Neural crest cell (in vitro differentiated cells): ENCODE measurements at places on chromosomes 4 and X. TPM values are rescaled to one million over a fixed set of nuclear protein-coding genes. Genes with fewer than 3 reads are reported as not detected.

GRCh38 chr4:54274264-54274663 is 45.2 kb downstream of the PDGFRA start:
- DNase-seq: no peak

DNA sequence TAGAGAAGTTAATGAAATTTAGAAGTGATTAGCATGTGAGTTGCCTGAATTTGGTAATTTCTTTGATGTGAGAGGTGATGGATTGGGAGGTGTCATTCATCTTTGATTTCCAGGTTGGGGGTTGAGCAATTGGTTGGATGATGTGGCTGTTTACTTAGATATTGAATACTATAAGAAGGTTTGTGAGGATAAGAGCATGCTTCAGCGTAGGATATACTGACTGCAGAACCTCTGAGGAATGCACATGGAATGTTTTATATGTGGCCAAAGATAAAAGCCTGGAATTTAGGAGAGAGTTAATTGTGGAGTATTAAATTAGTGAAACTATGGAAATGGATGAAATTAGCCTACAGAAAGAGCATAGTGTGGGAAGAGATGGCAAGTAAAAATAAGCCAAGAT is 165.4 kb upstream of the MAD2L1 start:
- no peak for DNase-seq

DNA sequence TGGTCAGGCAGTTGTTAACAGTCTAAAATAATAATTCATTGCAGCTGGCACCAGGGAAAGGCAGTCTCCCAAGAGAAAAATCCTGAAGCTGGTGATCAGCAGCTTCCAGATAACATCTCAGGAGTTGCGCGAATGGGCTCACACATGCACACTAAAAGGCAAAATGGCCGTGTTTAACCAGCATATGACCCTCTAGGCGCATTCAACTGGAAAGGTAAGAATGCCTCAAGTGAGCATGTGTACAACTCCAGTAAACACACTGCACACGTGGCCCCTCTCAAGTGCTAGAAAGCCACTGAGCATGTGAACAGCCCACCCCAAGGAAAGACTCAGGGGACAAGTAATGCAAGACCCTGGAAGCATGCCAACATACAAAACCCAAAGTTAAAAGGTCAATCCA is 33.1 kb downstream of the STPG2 start:
- no peak for DNase-seq

DNA sequence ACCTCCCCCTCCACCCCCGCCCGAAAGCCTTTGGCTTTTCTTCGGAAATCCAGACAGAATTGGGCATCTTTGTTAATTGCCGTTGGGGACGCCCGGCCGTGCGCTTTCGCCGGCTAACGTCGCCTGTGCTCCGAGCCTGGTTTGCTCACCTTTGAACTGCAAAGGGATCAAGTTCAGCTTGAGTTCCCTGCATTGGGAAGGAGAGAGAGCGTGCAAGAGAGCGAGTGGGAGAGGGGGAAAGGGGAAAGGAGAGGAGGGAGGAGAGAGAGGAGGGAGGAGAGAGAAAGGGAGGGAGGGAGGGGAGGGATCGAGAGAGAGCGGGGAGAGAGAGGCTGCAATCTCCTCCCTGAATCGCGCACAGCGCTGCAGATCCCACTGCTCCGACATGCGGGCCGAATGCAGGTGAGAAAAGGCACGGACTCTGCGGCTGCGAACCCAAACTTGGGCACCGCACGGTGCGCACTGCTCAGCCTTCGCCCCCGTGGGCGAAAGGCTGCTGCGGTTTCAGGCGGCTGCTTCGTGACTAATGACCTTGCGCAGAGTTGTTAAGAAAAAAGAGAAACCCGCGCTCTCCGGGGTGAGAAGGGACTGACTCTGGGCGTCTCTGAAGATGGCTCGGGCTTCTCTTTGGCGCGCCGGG is at the start of gene PCDH7:
TSS of gene PCDH7 (plus strand) at position 349 of the 640 bp plus-strand sequence. CDS start 1,054 bp downstream, outside the sequence.
- DNase-seq: peak; percentile 28

GRCh38 chr4:91601401-91601800 is 702.4 kb upstream of the GRID2 start:
- no peak for DNase-seq

- DNase-seq: no peak
Observed at GRCh38 chrX:9802737-9803136, 16.5 kb downstream of the SHROOM2 start.

- DNase-seq: no peak
Observed at GRCh38 chr4:18075823-18076433, 54.4 kb upstream of the LCORL start.

DNA sequence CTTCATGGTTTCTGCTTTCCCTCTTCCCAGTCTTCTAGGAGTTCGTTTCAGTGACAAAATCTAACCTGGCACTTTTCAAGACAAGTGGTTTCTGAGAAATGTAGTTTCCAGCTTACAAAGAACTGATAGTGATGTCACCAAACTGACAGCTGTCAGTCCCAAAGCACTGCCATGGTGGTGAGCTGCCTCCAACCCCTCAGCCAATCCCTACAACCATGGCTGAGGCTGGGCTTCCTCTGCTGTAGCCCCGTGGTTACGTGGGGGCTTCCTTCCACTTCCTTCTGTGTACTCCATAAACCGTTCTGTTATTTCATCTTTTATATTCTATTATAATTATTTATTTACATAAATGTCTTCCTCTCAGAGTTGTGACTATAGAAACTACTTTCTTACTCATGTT is 198.6 kb upstream of the AGA start:
- no peak for DNase-seq

GRCh38 chr4:89245459-89245858 is 62.1 kb downstream of the GPRIN3 start:
- no peak for DNase-seq

DNA sequence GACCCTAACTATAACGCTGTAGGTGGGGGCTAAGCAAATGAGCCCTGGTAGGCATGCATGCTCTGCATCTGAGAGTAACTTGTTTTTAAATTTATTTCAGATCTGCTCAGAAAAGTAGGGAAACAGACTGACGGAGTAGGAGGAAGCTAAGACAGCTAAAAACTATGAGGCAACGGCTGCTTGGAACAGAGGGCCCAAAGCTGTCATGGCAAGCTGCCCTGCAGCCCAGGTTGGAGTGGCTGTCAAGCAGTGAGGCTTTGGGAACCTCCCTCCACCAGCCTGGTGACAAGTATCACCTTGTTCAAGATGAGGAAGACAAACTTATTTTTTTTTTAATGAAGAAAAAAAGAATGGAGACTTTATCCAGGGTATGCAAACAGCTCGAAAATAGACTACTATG is 439.8 kb downstream of the NLGN4X start:
- no peak for DNase-seq

- no peak for DNase-seq
Observed at GRCh38 chr4:1516261-1516660, 110.0 kb upstream of the NKX1-1 start.

DNA sequence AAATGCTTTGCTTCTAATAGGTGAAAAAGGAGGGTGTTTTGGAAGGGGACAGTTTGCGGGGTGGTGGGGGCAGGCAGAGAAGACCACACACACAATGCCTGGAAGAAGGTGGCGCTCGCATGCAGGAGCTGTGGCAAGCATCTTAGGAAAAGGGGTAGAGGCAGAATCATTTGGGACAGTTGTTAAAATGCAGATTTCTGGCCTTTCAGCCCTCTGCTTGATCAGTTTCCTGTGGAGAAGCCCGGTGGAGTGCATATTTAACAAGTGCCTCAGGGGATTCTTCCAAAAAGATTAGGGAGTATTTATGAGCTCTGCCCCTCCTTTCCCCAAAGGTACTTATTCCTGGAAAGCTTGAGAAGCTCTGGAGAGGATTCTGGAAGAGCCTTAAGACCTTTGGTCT is 4.8 kb downstream of the NOCT start:
- DNase-seq: no peak

- no peak for DNase-seq
Observed at GRCh38 chr4:23212558-23212957, 519.8 kb downstream of the GBA3 start.

DNA sequence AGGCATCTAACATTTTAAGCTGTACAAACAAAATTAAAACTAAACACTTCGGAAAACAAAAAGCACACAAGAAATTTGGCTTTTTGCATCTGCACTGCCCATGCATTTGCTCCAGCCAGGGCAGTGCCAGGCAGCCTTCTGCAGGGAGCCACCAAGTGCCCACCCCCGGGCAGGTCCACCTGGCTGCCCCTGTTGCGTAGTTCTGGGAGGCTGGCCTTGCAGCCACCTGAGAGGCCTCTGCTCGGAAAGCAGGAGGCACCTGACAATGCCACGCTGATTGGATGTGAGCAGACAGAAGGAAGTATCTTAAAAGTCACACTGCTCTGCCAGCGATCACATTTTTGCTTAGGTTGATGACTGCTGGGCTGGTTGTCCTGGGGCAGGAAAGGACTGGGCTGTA is 3.5 kb downstream of the TMEM271 start:
- no peak for DNase-seq

GRCh38 chr4:14787894-14788293 is 214.4 kb upstream of the CPEB2 start:
- no peak for DNase-seq

- no peak for DNase-seq
Observed at GRCh38 chr4:37609626-37610025, 76.5 kb downstream of the RELL1 start.

GRCh38 chr4:145181091-145181501 is 707 bp upstream of the OTUD4 start:
- DNase-seq: no peak

GRCh38 chr4:31575504-31575903 is 855.3 kb downstream of the PCDH7 start:
- DNase-seq: no peak

DNA sequence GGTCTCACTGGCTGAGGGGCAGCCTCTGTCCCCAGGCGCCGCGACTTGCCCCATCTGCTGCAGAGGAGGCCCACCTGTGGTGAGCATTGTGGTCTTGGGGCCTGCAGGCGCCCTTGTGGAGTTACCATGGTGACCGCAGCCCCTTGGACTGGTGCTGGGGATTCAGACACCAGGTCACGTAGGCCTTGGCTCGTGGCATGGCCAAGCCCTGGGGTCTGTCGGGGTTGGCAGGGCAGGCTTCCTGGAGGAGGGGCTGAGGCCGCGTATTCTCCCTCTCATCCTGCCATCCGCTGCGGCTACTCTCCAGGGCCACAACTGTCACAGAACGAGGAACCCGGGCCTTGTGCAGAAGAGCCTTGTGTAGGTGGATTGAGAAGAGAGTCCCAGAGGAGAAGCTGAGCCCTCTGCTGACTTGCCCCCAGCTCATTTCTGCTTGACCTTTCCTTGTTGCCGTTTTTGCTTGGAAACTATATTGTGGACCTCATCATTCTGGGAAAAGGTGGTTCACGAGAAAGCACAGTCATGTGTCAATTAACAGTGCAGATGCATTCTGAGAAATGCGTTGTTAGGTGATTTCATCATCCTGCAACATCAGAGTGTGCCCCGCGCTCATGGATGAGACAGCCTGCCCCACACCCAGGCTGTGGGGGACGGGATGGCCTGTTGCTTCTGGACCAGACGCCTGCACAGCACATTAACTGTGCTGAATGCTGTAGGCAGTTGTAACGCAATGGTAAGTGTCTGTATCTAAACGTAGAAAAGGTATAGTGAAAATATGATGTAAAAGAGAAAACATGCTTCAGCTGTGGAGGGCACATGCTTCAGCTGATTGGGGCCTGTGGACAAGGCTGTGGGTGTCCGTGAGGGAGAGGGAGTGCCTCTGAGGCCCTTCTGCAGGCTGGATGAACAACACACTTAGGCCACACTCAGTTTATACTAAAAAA is 38.5 kb downstream of the TRMT44 start:
- no peak for DNase-seq

DNA sequence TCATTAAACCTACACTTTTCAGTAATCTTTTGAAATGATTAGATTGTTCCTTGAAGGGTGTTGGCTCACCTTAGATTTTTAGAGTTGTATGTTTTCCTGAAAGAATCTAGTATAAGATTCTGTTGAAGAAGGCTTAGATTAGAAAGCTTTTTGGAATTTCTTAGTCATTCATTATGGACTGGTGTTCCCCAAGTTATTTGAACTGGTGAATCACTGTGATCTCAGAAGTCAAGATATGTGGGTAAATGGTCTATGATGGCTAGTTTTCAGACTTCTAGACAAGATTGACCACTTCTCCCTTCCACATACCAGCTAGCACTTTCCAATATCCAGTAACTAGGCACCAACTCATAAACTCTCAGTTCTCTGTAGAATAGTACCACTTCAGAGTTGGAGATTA is 138.1 kb downstream of the KDM6A start:
- DNase-seq: no peak

DNA sequence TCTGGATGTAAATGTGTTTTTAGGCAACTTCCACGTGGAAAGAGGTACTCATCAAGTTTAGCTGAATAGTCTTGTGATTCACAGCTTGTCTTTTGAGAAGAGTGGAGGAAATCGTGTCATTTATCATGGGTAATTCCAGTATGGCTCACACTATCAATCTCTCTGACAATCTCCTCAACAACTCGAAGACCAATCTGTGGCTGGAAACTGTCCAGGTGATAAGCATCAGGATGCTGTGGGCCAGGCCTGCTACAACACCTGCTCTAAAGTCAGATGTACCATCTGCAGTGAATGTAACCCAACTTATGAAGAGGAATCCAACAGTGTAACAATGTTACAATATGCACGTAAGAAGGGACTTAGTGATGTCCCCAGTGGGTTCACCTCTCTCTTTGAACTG is 132.1 kb upstream of the GK2 start:
- DNase-seq: no peak

GRCh38 chr4:95627709-95628108 is 78.9 kb upstream of the UNC5C start:
- no peak for DNase-seq

- DNase-seq: no peak
Observed at GRCh38 chrX:155052738-155053498, 18.0 kb downstream of the CMC4 start.

GRCh38 chrX:22078117-22078516 is 46.0 kb downstream of the PHEX start:
- DNase-seq: no peak

GRCh38 chr4:24796620-24797019 is 1.2 kb downstream of the SOD3 start:
- DNase-seq: no peak

- DNase-seq: no peak
Observed at GRCh38 chr4:154807042-154807630, 26.1 kb downstream of the RBM46 start.

- DNase-seq: no peak
Observed at GRCh38 chrX:132968296-132968949, 10.0 kb upstream of the HS6ST2 start.

GRCh38 chrX:53080628-53081580 is 1.3 kb upstream of the TSPYL2 start:
- DNase-seq: no peak

Gene STK32B
- total RNA-seq: 3.4 and 3.5 TPM in 2 replicates

Gene KLF3
- total RNA-seq: 38.2 and 38.4 TPM in 2 replicates

Gene AMOT
- total RNA-seq: 108 and 116 TPM in 2 replicates

Gene MAEA
- 72.1 and 74.0 TPM in 2 replicates for total RNA-seq

Gene FGF13
- 81.1 and 85.5 TPM in 2 replicates for total RNA-seq

Gene H2BW2
- 0.20 and 0.51 TPM in 2 replicates for total RNA-seq

Gene EVC2
- 6.4 and 7.2 TPM in 2 replicates for total RNA-seq

Gene MED12
- 72.5 and 76.3 TPM in 2 replicates for total RNA-seq

Gene MFAP3L
- 1.7 and 2.8 TPM in 2 replicates for total RNA-seq

Gene VCX3B
- total RNA-seq: not detected in 2 replicates

Gene FGD1
- total RNA-seq: 34.0 and 36.6 TPM in 2 replicates

Gene MTCP1
- 10.7 and 15.3 TPM in 2 replicates for total RNA-seq

Gene PDCL2
- not detected in 2 replicates for total RNA-seq

Gene KIAA1210
- total RNA-seq: not detected in 2 replicates

Gene SPATA4
- total RNA-seq: 0.44 TPM in 1 of 2 replicates, not detected in the other

Gene HPGD
- total RNA-seq: not detected in 2 replicates

Gene TMEM35A
- total RNA-seq: 8.7 and 9.1 TPM in 2 replicates

Gene PDE6B
- total RNA-seq: 3.4 and 4.1 TPM in 2 replicates

Gene PLP1
- 265 and 288 TPM in 2 replicates for total RNA-seq

Gene P2RY4
- total RNA-seq: 0.19 TPM in 1 of 2 replicates, not detected in the other
